ENCODE measurements at places on chromosomes 5 and 9.

- no peak for DNase-seq
These were observed 2.3 kb upstream of the IL17B start for GRCh38 chr5:149381261-149381985.

GRCh38 chr9:36007316-36007708, 29.4 kb upstream of the RECK start:
- DNase-seq, result no peak

DNA sequence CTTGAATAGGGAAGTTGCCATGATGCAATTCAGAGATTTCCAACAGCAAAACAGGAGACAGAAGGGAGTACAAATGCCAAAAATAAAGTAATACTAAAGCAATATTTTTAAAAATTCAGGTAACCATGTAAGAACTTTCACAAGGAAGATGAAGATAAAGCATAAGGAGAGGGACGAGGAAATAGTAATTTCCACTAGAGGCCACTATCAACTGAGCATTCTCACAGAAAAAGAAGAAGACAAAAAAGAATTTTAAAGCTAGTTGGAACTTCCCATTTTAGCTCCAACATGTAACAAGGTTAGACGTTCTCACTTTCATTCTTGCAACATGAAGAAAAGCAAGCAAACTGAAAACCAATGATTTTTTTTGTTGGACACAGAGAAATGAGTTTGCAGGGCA, 779.9 kb upstream of the CDH6 start:
- DNase-seq, result no peak

- DNase-seq, result no peak
These were observed 394.4 kb upstream of the ZNF608 start for GRCh38 chr5:125140855-125141254.
